ENCODE measurements at places on chromosomes 16 and 17.

DNA sequence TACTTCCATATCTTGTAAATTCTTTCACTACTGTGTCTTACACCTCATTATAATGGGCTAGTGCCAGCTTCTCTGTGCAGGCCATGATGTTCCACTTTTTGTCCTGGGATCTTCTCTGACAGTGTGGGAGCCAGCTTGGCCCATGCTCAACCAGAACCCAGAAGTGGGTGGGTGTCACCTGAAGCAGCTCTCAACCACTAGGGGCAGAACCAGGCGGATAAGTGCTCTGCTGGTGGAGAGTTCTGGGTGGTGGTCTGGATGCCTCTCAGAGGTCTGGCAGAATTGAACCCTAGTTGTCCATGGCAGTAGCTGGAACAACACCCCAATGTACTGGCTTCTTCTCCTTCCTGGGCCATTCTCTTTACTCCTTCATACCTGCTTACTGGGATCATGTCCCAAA lies 254.1 kb upstream of the N4BP1 start:
- DNase-seq: no peak

- DNase-seq: no peak
Measured at GRCh38 chr16:75204410-75204758, 2.6 kb downstream of the CTRB2 start.

DNA sequence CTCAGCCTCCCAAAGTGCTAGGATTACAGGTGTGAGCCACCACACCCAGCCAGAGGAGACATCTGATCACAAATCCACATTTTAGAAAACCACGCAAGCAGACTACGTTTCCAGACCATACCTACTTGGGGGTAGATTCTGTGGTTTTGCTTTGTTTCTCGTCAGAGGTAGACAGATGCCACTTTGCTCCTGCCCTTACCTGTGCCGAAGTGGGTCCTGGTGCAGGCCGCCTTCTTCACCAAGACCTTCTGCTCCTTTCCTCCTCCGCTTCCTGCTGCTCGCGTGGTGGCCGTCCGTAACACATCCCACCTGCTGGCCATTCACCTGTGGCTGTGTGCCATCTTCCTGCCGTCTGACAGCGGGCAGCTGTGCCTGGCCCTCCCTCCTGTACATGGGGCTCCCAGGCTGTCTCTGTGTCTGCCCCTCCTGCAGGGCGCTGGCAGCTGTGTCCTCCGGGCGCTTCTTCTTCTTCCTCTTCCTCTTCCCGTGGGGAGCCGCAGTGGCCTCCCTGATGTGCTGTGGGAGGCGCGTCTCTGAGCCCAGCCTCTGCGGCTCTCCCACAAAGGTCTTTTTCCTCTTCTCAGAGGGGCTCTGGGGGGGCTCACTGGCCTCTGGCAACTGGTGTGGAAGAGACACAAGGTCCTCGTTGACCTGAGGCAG lies 21.2 kb upstream of the CYTH1 start:
- no peak for DNase-seq

DNA sequence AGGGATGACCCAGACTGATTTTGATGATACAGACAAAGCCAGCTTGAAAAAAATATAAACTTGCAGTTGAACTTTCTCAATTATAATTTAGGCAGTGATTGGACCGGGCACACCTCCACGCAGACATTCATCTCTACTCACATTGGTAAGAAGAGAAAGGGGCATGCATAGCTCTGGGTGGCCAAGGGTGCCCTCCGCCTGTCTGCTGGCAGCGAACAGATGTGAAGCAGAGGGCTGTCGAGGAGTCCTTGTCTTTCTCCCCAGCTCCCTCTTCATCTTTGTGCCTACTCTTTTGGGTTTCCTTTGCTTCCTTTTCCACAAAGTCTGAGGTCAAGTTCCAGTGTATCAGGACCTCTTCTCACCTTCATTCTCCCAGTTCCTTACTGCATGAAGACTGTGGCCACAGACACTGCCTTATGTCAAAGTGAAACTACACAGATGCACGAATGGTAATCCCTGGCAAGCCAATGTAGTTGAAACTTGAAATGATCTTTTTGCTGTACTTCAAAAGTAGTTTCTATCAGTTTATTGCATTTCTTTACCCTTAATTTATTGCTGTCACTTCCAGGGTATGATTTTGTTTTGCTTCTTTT lies 343.7 kb upstream of the SOX9 start:
- DNase-seq: no peak
